ENCODE measurements at places on chromosomes 6 and 20. TPM values are rescaled to one million over a fixed set of nuclear protein-coding genes. Genes with fewer than 3 reads are reported as not detected.

The TRIM15 gene
- polyA plus RNA-seq: 0.08 TPM

DNA sequence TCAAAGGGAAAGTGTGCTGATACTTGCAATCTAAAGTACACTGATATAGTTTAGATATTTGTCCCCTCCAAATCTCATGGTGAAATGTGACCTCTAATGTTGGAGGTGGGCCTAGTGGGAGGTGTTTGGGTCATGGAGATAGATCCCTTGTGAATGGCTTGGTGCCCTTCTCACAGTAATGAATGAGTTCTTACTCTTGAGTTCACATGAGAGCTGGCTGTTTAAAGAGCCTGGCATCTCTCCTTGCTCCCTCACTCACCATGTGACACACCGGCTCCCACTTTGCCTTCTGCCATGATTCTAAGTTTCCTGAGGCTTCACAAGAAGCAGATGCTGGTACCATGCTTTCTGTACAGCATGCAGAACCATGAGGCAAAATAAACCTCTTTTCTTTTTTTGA lies 78.1 kb downstream of the REPS1 start:
- DNase-seq: no peak

- no peak for DNase-seq
These were observed at the start of gene CST9 for GRCh38 chr20:23605867-23606651. Gene CST9 (minus strand): TSS chr20:23605917. CDS start chr20:23605864, 53 bp downstream.

DNA sequence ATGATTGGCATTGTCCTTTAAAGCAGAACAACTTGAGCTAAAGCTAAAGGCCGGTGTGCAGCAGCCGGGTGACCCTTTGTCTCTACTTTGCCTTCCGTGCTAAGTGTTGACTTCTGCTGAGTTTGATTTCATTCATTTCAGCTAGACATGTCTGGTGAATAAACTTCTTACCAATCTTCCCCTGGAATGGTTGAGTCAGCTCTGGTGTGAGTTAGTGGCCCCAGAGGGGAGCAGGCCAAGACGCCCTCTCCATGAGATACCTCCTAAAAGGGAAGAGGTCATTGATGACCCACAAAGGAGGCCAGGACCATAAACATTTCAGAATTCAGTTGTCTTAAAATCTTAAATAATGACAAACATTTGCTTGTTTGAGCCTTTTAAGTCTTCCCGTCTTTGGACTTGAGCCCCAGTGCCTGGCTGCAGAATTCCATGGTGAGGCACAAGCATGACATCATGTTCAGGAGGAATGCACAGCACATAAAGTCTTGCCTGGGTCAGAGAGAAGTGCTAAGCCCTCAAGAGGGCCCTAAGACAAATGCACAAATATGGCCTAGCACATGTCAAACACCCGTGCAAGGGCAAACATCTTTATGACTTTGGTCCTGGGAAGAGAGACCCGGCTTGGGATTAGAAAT lies 96.3 kb upstream of the NEDD9 start:
- no peak for DNase-seq

- DNase-seq: no peak
These were observed 268.8 kb downstream of the PKHD1 start for GRCh38 chr6:51818520-51819022.
